ENCODE measurements at places on chromosomes 11 and 22.

DNA sequence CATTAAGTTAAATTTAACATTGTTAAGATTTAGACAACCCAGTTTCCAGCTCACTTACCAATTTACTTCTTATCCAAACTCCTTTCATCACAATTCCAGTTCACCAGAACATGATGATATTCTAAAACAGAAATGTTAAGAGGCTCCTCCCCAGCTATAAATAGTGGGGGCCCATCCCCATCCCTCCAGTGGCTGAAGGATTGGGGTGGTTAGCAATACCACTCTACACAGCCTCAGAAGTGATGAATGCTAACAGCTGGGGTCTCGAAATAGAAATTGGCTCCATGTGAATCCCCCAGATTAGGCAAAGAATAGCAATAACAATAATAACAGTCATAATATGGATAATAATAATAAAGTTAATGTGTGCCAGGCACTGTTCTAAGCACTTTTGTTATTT, 97.9 kb upstream of the NCAM1 start:
- no peak for DNase-seq

DNA sequence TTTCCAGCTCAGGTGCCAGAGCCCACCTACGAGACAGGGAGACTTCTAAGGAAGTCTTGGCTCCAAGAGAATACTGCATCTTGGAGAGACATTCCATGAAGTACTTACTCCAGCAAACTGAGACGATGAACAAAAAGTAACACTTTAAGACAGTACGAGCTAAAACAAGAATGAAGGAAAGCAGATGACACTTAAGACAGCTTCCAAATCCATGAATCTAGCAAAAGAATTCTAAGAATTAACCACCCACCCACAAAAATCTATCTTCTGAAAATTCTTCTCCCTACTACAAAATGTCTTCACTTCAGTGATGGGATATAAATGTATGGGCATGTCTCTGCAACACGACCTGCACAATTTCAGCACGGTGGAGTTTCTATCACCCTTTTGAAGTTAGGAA, 132.9 kb downstream of the C11orf58 start:
- DNase-seq: no peak

DNA sequence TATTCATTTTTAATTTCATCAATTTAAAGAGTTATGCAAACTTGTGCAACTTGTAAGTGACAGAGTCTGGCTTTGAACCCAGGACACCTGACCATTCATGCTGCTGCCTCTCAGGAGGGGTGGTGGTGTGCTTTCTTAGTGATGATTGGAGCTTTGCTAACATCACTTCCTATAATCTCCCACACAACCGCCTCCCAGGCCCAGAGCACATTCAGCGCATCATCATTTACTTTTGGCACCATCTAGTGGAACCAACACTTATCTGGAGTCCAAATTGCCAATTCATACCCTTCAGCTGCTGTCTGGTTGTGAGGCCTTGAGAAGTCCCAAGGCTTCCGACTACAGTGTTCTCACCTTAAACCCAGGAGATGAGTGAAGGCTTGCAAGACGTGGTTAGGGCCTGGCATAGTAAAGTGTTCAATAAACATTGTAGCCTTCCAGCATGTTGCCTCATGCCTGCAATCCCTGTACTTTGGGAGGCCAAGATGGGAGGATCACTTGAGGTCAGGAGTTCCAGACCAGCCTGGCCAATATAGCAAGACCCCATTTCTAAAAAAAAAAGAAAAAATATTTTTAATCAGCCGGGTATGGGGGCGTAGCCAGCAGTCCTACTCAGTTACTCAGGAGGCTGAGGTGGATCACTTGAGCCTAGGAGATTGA, 1.1 kb upstream of the TTLL1 start:
- peak; percentile 76 for DNase-seq

- peak; percentile 20 for DNase-seq
Observed at GRCh38 chr22:36546092-36546804, 17.3 kb upstream of the EIF3D start.

- DNase-seq: peak; percentile 16
Observed at GRCh38 chr22:37314315-37315074, 32.2 kb downstream of the CYTH4 start.

DNA sequence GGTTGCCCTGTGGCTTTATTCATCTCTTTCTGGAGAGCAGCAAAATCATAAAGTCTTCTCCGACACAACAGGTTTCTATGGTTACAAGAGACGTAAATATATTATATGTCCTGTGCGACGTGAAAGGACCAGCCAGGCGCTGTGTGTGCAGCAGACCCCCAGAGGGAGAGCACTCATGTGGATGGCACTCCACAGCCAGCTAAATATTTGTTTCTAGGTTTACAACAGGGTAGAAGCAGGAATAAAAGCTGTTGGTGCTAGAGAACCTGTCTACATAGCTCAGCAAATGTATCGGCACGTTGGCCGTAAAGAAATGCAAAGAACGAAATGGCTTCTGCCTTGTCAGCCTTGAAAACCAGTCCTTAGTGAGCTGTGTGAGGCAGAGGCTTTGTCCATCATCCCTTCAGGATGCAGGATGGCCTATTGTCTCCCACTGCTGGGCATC, 133.8 kb upstream of the PITPNB start:
- DNase-seq: no peak

DNA sequence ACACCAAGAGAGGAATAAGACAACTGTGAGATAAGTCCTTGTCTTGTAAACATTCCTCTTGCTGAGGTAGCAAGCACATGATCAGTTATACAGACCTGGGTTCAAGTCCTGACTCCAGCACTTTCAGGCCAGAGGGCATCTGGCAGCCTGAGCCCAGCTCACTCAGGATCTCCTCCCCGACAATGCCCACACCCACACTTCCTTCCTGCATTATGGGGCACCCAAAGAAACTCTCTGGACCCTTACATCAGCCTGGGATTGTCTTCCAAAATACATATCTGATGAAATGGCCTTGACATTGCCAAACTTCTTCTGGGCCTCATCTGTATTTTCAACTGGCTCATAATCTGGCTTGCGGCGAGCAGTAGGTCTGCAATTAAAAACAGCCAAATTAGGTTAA, 48.6 kb downstream of the ARFGAP3 start:
- no peak for DNase-seq

DNA sequence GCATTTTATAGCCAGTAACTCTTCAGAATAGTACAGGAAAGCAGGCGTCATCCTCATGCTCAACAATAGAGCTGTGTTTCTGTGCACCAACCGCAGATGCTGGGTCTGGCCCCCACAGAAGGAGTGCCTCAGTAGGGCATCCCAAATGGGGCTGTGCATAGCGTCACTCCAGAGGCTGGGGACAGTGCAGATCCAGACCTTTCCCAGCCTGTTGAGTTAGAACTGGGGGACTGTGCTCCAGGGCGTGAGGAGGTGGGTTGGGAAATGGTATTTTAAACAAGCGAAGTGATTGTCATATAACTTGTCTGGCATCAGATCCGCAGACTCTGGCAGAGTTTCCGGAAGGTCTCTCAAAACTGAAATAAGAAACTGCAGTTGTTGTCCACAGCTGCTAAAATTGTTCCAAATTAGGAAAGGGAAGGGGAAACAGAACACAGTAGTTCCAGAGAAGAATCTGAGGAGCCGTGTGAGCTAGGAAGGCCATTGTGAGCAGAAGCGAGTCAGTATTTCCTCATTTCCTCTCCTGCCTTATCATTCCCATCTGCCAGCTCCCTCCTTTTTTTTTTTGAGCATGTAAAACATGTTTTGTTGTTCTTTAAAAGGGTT, 52.2 kb downstream of the JAM3 start:
- DNase-seq: no peak

GRCh38 chr11:42992594-42992993, 319.2 kb upstream of the API5 start:
- DNase-seq: no peak

DNA sequence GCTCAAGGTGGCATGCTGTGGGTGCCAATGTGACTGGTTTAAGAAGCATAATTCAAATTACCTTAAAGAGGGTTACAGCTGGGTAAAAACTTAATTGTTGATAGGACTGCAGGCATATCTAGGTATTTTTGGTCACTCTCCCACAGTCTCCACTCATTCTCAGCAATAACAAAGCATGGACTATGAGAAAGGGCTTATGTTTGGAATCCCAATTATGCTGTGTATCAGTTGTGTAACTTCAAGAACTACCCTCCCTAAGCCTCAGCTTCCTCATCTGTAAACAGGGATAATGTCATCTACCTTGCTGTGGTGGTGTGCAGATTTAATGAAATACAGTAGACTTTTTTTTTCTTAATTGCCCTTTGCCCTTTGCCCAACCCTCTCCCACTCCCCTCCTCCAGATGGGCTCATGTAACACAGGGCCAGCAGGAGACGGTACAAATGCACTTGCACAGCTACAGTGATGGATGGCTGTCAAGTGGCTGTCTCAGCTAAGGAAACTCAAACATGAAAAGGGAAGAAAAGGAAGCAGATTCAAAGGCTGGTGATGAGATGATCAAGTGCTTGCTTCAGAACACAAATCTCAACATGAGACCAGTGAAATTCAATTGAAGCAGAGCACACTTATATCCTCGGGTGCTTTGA, 37.6 kb downstream of the MAP6 start:
- DNase-seq: peak; percentile 59

Data from NCI-H226 (cell line).